ENCODE measurements at places on chromosomes 11 and 22. TPM values are rescaled to one million over a fixed set of nuclear protein-coding genes. Genes with fewer than 3 reads are reported as not detected.

SLC22A6 gene
- total RNA-seq = not detected

LRRC74B gene
- total RNA-seq = not detected

SYCE3 gene
- total RNA-seq = not detected

SEC14L6 gene
- total RNA-seq = under 0.01 TPM

GNG3 gene
- total RNA-seq = not detected

PTPMT1 gene
- 82.1 TPM for total RNA-seq

PTPRCAP gene
- not detected for total RNA-seq

TPBGL gene
- 0.51 TPM for total RNA-seq

MGAT3 gene
- total RNA-seq = 4.1 TPM

SIPA1 gene
- 28.9 TPM for total RNA-seq

CEND1 gene
- total RNA-seq = 1.3 TPM

IGLL1 gene
- total RNA-seq = not detected

ENTHD1 gene
- not detected for total RNA-seq

HEPACAM gene
- total RNA-seq = not detected

SOX6 gene
- 0.47 TPM for total RNA-seq

SLC6A5 gene
- not detected for total RNA-seq

SPON1 gene
- 59.4 TPM for total RNA-seq

PITPNM1 gene
- 13.4 TPM for total RNA-seq

SLC17A6 gene
- total RNA-seq = not detected

MICAL3 gene
- total RNA-seq = 19.6 TPM

NFAM1 gene
- not detected for total RNA-seq

IL18 gene
- 5.2 TPM for total RNA-seq

RAG2 gene
- total RNA-seq = not detected

CARS1 gene
- total RNA-seq = 67.8 TPM

ELFN2 gene
- 0.60 TPM for total RNA-seq

KDM4D gene
- 0.77 TPM for total RNA-seq

MOGAT2 gene
- not detected for total RNA-seq

HSPB2 gene
- total RNA-seq = 1.2 TPM

ALX4 gene
- total RNA-seq = under 0.01 TPM

UBQLNL gene
- not detected for total RNA-seq

SMIM35 gene
- not detected for total RNA-seq

HTR3A gene
- total RNA-seq = not detected

PRG3 gene
- total RNA-seq = not detected

OR11H1 gene
- total RNA-seq = not detected

SCGB1C1 gene
- total RNA-seq = not detected

POTEH gene
- not detected for total RNA-seq

TSG101 gene
- 62.2 TPM for total RNA-seq

KRTAP5-2 gene
- total RNA-seq = not detected

TUBA8 gene
- 0.77 TPM for total RNA-seq

CRYBA4 gene
- not detected for total RNA-seq

MS4A4A gene
- total RNA-seq = not detected

MRGPRX2 gene
- not detected for total RNA-seq
